ENCODE measurements at places on chromosomes 1 and 21. TPM values are rescaled to one million over a fixed set of nuclear protein-coding genes. Genes with fewer than 3 reads are reported as not detected.

DNA sequence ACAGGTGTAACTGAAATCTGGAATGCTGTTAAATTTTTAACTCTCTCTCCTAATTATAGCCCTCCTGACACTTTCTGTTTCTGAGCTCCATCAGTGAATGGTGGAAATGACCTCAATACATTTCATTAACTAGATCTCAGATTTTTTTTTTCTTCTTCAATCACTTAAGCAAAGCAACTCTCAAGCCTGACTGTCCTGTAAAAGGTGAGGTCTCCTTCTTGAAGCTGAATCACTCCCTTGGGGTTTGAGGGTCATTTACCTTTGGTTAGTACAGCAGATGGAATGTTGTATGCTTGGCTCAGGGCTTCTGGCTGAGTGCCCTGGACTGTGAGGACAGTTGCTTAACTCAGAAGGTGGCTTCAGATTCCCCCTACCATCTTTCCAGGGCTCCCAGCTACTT is 518.7 kb downstream of the PTPRC start:
- H3K27ac ChIP-seq, result no peak overlapping the region
- no peaks in the 10 kb centered on the region for H3K36me3 ChIP-seq
- H3K27me3 ChIP-seq, result no peaks in the 10 kb centered on the region

DNA sequence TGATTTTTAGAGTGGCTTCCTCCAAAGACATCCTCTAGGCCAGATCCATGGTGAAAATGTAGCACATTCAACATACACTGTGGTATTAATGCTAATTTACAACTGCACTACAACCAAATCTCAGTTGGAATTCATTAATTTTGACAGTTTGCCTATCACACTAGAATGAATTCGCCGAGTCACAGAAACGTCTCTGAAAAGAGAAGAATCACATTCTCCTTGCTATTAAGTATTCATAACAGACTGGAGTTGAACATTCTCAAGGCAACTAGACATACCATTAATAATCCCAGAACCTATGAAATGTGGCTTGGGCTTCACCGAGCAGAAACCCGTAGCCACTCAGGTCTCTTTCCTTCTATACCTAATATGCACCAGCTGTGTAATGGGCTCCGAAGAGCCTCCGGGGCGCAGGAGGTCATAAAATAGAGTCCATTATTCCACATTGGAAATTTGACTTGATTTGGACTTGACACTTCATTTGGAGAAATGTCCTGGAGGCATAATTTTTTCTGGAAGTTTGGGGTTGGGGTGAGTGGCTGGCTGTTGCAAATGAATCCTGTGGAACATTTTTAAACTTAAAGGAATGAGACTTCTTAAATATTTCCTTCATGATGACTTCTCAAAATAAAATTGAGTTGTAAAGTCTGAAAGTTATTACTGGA is 117.1 kb downstream of the DSCAM start:
- H3K4me3 ChIP-seq, result no peak overlapping the region
- no peaks in the 10 kb centered on the region for H3K27me3 ChIP-seq
- no peak for DNase-seq
- H3K4me1 ChIP-seq, result no peaks in the 10 kb centered on the region
- no peaks in the 10 kb centered on the region for H3K36me3 ChIP-seq

DNA sequence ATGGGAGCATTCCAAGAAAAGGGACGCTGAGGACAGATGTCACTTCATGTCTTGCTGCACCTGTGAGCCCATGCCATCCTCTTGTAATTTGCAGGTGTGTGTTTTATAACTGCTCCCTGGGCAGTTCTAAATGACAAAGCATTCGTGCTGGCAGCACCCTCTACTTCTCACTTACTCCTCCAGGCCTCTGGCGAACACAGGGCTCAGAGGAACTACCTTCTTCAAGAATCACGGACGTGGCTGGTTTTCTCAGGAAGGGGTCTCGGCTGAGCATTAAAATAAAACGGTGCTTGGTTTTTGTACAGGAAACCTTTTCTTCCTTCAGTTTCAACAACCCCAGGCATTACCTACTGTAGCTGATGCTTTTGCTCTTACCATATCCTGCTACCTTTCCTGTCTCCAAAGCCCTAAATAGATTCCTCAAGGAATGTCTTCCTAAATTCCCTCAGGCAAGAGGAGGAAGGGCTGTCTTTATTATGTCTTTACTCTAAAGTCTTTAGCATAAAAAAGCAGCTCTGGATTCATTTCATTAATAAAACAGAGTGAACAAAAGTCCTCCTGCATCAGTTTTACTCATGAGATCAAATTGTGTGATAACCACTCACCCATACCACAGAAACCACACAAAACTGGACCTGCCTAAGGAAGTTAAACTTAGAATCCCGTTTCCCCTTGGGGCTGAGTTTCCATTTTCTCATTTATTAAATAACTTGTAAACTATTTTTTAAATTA is 79.0 kb upstream of the MAP10 start:
- H3K4me1 ChIP-seq, result peaks cover 9% of the 10 kb centered on the region
- H3K36me3 ChIP-seq, result no peaks in the 10 kb centered on the region
- no peak overlapping the region for H3K4me3 ChIP-seq
- no peaks in the 10 kb centered on the region for H3K27me3 ChIP-seq

DNA sequence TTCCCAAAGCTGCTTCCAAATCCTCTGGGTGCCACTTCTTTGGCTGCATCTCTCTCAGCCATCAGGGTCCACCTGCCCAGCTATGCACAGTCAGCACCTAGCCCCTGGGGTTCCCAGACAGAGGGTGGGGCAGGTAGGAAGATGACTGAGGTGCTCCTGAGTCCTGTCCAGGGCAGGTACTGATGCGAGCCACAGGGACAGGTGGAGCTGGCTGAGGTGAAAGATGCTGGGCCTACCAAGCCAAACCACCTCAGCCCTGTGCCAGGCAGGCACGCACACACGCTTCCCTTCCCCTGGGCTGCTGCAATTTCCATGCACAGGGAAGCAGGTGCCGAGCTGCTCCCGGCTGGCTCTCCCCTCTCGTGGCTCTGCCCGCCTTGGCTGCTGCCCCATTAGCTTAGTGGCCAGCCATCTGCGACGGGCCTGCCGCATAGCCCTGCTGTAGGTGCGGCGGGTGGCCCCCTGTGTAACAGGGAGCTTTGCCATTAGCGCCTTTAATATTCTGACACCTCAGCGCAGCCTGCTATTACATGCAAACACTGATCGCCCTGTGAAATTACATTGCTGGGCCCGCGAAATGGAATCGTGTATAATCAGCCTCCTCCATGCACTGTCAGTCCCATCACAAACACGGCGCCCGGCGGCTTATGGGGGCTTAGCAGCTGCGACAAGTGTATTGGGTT is 38.9 kb downstream of the DMAP1 start:
- H3K36me3 ChIP-seq, result no peaks in the 10 kb centered on the region
- DNase-seq, result no peak
- no peak overlapping the region for H3K4me3 ChIP-seq
- H3K4me1 ChIP-seq, result no peaks in the 10 kb centered on the region
- no peak overlapping the region for H3K27ac ChIP-seq

DNA sequence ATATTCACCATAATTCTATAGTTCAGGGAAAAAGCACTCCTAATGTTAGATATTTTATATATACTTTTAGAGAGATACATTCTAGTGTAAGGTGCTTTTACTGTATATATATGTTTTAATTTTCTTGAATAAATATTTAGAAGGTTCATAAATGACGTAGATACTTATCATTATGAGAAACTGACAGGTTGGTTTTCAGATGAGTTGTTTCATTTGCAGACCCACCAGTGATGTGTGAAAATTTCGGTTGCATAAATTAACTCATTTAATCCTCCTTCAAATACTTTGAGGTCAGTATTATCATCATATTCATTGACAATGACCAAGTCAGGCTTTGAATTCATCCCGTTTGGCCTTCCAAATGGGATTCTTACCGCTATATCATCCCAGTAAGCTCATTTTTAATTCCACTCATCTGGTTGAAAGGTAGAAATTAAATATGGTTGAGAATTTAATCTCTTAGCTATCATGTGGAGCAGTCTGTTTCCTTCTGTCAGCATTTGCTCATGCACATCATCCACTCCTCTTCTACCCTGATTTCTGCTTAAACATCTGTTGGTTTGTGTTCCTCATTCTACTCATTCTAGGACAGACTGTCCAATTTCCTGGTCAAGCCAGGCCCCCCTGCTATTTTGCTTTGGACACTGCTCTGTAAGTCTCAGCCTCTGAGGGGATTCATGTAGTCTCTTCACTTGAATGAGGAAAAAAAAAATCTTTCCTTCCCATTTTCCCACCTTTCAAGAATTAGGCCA is 1156.6 kb downstream of the PLA2G4A start:
- DNase-seq, result no peak
- H3K27me3 ChIP-seq, result no peaks in the 10 kb centered on the region
- no peak overlapping the region for H3K27ac ChIP-seq
- no peaks in the 10 kb centered on the region for H3K4me1 ChIP-seq

- H3K4me1 ChIP-seq, result peaks cover 5% of the 10 kb centered on the region
- H3K4me3 ChIP-seq, result peak overlapping the region; percentile 87
- no peaks in the 10 kb centered on the region for H3K27me3 ChIP-seq
- H3K27ac ChIP-seq, result peak overlapping the region; percentile 66
- no peaks in the 10 kb centered on the region for H3K36me3 ChIP-seq
Observed at GRCh38 chr1:174160109-174160473, 771 bp downstream of the RABGAP1L start.

- no peak overlapping the region for H3K27ac ChIP-seq
- H3K27me3 ChIP-seq, result no peaks in the 10 kb centered on the region
- no peaks in the 10 kb centered on the region for H3K36me3 ChIP-seq
Observed at GRCh38 chr21:42539342-42539741, 25.7 kb downstream of the SLC37A1 start.

DNA sequence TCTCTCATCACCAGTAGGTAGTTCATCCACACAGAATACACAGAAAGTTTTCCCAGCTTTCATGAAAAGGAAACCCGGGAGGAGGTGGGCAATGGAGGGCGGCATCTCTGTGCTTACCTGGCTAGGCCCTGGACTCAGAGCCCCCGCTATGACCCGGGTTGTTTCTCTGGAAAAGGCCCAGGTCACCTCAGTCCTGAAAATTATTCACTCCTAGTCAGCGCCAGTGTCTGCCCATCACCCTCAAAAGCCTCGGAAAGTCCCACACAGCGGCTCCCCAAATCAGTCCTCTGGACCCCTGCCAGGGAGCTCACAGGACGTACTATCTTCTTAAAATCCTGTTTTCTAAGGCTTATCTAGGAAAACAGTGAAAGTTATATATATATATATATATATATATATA is 51.2 kb downstream of the TCP10L start:
- DNase-seq, result no peak
- H3K27me3 ChIP-seq, result no peaks in the 10 kb centered on the region
- H3K4me3 ChIP-seq, result no peak overlapping the region
- no peaks in the 10 kb centered on the region for H3K36me3 ChIP-seq

DNA sequence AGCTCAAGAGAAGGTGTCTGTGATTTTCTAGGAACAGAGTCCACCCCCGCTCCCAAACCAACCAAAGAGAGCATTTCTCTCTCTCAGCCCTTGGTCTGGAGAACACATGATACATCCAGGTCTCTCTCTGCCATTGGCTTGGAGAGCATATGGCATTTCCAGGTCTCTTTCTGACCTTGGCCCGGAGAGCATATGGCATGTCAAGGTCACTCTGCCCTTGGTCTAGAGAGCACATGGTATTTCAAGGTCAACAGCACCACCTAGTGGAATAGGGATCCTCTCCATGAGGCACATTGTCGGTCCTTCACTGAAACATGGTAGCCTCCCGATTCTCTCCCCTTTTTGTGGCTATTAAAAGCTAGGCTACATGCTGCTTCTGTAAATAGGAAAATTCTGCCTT is 437.7 kb upstream of the OLFM3 start:
- DNase-seq, result no peak
- no peaks in the 10 kb centered on the region for H3K4me1 ChIP-seq
- no peaks in the 10 kb centered on the region for H3K27me3 ChIP-seq
- no peak overlapping the region for H3K4me3 ChIP-seq

DNA sequence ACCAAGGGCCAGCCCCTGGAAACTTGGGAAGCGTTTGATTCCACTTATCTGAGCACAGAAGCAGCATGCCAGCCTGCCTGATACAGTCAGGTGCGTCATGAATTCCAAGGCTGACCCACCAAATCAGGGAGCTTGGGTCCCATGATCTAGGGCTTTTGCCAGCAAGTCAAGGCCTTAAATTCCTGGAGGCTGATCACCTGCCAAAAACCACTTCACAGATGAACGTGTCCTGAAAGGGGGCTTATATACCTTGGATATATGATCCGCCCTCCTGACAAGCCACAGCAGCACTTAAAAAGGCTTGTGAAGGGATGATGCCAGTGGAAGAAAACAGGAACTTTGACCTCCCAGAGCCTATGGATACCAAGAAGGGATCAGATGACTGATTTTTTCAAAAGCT is 24.0 kb upstream of the CLIC6 start:
- H3K4me3 ChIP-seq, result no peak overlapping the region
- peaks cover 16% of the 10 kb centered on the region for H3K27me3 ChIP-seq
- peaks cover 11% of the 10 kb centered on the region for H3K4me1 ChIP-seq
- no peak overlapping the region for H3K27ac ChIP-seq
- no peaks in the 10 kb centered on the region for H3K36me3 ChIP-seq

The ADAMTSL4 gene
- total RNA-seq, result 5.3 TPM

The JAM2 gene
- 7.2 TPM for total RNA-seq

The VAMP3 gene
- 154 TPM for total RNA-seq

Data from astrocyte (in vitro differentiated cells and primary cell).